ENCODE measurements at places on chromosomes 3 and 15.

DNA sequence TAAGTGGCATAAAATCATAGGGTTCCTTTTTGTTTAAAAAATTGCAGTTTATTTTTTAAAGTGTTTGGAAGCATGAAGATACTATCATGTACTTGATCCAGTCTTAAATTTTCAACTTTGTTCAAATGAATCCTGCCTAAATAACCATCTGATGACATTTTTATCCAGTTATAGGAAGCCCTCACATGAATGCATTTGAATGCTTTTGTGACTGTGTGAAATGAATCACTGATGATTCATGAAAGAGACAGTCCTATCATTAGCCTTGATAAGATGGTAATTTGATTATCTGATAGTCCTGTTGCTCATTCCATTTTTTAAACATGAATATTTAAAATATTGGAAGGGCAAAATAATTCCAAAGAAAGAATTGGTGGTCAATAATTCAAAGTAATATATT, 401.9 kb upstream of the ROBO2 start:
- no peak for DNase-seq

DNA sequence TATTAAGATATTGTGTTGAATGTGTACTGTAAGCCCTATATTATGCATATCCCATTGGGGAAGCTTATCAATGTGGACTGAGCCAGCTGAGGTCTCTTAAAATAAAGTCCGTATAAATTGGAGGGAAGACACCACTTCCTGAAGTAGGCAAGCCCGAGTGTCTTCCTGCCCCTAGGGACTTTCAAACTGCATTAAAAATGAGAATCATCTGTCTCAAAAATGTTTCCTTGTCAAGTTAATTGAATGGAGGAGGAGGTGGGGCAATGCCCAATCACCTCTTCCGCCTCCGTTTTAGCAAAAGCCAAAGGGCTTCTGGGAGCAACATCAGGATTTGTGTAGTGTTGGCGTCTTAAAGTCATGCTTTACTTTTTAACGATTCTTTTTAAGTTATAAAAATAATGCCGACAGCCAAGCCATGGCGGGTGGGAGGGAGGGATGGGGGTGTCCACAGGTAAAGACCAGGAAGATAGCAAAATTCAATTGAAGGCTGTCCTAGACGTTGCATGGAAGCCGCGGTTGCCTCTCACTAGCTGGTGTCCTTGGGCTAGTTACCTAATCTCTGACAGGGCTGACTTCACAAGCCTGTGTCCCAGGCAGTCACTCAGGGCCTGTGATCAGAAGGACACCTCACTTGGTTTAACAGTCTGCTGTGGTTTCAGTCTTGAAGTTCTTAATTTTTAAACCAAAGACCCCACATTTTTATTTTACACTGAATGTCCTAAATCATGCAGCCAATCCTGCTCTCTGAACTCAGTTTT, 524.9 kb upstream of the PROK2 start:
- no peak for DNase-seq

DNA sequence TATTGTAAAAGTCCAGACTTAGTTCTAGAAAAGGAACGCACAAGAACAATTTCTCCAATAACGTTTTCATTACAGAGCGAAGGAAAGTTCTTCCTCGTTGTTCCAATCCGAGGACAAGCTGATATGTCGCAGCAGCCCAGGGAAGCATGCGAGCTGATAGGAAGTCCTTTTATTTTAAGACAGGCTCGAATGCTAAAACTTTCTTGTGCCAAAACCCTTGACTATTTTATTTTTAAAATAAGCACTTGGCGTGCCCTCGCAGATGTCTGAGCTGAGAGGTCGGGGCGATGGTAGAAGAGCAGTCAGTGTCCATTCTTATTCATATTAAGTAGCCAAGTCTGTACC, 433 bp upstream of the MITF start:
- no peak for DNase-seq

DNA sequence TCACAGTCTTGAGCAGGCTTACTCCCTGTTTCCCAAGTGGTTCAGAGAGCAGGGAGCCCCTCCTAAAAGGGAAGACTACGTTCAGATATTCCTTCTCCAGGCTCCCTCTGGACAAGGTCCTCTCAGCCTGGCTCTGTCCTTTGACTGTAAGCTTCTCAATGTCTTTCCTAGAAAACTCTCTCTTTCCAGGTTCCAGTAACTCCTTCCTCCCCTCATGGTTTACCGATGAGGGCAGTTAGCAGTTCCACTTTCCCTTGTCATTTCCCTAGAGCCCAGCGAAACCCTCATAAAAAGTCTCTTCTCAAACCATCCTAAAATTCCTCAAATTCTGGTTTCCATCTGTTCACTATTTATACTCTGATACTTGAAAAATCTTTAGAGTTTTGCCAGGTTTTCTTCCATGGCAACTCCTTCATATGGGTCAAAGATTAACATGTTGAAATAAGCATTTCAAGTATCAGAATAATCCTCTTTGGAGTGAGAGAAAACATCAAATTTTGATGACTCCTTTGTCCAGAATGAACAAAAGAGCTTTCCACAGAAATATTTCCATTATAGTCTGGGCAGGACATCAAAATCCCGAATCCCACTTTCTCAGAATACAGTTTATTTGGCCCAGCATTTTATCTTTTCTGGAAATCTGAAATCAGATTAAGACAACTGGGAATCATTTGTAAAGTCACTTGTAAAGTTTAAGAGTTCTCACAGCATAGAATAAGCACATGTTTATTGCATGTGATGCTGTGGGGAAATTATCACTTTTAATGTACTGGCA, 599.4 kb downstream of the UNC13C start:
- DNase-seq = peak; percentile 43
